H1 (cell line): ENCODE measurements at places on chromosomes 3 and 15.

DNA sequence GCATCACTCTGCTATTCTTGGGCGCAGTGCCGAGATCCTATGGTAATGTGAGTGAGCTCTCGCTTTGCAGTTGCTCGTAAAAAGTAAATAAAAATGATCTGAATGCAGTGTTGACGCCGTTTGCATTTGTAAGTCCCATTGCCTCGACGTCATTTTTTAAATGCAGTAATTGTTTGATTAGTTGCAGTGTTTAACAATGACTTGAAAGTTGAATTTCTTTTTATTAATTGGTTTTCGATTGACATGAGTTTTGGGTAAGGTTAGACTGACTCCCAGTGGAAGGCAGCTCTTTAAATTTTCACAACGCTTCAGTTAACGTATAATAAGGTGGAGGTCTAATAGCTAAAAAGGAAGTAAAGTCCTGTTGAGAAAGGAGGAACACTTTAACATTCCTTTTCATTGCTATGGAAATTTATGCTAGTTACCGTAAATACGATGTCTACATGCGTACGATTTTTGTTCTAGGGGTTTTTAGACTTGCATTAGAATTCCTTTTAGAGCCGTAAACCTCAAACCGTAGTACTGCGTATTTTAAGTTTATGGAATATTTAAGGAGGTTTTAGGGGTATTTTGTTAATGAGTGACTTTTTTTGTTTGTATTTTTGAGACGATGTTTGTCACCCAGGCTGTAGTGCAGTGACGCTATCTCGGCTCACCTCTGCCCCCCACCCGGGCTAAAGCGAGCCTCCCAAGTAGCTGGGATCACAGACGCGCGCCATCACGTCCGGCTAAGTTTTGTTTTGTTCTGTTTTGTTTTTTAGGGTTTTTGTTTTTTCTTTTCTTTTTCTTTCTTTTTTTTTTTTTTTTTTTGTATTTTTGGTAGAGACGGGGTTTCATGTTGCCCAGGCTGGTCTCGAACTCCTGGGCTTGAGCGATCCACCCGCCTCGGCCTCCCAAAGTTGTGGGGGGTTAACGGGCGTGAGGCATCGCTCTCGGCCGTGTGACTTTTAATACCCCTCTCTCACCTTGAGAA is 1.4 kb downstream of the MORF4L1 start:
- no peak for DNase-seq

- DNase-seq, result no peak
Observed at GRCh38 chr3:191848818-191849217, 387.9 kb downstream of the PYDC2 start.

DNA sequence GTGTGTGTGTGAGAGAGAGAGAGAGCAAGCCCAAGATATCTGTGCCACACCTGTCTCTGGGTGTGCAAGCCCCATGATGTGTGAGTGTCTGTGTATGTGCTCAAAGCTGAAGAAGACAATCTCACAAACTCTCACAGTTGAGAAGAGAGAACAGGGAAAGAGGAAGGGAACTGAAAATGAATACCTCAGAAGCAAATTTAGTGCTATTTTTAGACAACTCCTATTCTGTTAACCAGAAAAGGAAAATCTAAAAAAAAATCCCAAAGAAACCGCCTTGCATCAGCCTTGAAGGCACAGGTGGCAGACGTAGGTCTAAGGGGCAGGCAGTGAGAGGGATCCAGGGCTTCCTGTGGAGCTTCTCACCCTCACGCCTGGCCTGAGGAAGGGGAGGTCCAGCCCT is 47.8 kb downstream of the ATP2B2 start:
- no peak for DNase-seq

GRCh38 chr3:9067352-9067975 is 104.2 kb upstream of the RAD18 start:
- peak; percentile 65 for DNase-seq

DNA sequence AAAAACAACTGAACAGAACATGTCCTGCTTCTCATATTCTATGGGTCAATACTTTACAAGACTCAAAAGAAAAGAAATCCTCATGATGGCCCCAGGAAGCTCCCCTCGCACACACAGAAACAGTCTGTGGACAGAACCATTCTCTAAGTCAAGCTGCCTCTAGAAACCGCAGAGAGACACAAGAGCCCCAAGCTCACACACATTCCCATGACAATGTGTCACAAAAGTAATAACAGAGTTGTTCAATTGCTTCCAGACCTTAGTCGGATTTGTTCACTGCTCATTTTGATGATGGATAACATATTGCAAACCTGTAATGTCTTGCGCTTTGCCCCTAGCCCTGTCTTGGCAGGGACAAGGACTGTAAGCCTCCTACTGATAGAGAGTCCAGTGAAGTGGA is 60.9 kb downstream of the UMPS start:
- DNase-seq, result no peak

DNA sequence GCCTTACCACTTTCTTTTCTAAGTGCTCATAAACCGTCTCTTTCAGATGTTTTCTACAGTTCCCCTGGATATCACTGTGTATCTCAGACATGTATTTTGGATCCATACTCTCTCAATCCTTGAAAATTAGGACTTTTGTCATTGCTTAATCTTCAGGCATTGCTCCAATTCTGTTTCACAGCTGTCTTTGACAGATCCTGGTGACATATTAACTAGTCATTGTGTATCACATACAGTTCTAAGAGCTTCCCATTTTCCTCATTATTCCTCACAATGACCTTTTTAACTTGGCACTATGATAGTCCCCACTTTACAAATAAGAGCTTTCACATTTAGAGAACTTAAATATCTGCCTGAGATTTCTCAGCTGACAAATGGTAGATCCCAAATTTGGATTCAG is 151.7 kb downstream of the CLSTN2 start:
- no peak for DNase-seq

- no peak for DNase-seq
Observed at GRCh38 chr3:73143821-73144237, 82.4 kb downstream of the EBLN2 start.

DNA sequence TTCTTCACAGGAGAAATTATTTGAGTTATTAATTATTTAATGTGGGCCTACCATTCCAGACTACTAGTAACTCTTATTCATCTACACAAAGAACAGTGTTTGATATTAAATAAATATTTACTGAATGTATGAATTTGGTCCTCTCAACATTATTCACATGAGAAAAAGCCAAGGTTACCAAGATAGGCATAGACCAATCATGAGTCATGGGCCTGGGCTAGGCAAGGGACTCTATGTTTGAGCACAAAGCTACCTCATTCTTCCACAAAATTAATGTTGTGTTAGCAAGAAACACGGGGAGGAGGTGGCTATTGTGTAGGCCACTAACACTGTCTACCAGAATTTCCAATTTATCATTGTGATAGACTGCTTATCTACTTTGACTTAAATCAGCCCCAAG is 115.7 kb downstream of the SERPINI1 start:
- no peak for DNase-seq

DNA sequence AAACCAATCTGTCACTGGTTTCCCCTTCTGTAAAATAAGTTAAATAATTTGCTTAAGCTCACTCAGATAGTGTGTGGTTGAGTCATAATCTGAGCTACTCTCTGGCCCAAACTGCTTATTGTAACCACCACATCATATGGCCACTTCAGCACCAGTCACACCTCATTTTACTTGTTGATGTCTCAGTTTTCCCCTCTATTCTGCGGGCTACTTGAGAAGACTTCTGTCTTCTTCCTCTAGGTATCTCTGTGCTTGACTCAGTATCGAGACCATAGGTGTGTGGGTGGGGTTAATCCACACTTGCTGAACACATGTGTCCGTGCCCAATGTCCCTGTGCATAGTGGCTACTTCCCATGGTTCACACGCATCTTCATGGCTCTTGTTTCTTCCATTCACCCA is 32.9 kb downstream of the CRYGS start:
- no peak for DNase-seq

- DNase-seq, result no peak
Observed at GRCh38 chr3:86168512-86168911, 822.4 kb downstream of the VGLL3 start.

GRCh38 chr3:189947948-189948723 is 172.6 kb downstream of the P3H2 start:
- no peak for DNase-seq

- DNase-seq, result no peak
Observed at GRCh38 chr15:35616498-35617271, 70.7 kb upstream of the DPH6 start.

- DNase-seq, result no peak
Observed at GRCh38 chr3:139696314-139696604, 18.5 kb upstream of the NMNAT3 start.

DNA sequence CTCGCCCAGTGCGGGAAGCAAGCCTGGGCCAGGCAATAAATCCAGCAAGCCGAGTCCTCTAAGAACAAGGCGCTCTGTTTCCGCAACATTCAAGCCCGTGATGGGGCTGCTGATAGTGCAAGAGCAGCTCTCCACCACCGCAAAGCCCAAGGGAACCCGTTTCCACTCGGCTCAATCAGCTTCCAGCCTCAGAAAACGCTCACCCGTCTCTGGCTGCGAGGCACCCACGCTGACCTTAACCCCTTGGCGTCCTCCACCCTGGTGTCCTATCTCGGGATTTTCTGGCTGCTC is 17.8 kb downstream of the SPATA12 start:
- peak; percentile 64 for DNase-seq

DNA sequence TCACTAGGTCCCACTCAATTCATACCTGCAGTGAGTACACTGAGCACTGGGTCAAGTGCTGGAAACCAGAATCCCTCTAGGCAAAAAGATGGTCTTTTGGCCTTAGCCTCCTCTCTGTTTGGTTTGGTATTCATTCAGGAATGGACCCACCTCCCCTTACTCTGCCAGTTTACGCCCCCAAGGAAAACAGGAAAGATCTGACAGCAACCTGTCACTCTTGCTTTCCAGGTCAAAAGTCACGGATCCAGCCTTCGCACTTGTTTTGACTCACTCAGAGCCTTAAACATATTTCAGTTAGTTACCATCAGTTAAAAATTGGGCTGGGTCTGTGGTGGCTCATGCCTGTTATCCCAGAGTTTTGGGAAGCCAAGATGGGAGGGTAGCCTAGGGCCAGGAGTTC is 68.1 kb downstream of the SYNM start:
- DNase-seq, result no peak

GRCh38 chr3:16390581-16390980 is 122.9 kb downstream of the RFTN1 start:
- DNase-seq, result no peak

- no peak for DNase-seq
Observed at GRCh38 chr3:194561306-194561974, 71.8 kb downstream of the TMEM44 start.

DNA sequence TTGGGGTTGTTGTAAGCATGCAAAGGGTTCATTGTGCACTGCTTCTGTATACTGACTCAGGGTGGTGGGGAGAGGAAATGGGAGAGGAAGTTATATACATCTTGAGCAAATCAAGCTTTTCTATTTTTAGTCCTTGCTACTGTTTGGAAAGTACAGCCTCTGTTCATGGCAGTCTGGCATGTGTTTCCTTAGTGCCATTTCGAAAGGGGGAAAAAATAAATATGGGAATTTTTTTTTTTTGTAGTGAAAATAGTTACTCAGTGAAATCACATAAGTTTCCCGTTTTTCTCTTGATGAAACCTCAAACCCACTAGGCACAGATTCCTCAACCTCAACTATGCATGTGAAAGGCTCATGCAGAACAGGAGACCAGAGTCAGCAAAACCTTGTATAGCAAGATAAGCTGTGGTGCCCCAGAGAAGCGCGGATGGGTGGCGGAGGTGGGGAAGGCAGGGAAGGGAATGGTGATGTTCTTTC is 353.3 kb downstream of the LPP start:
- DNase-seq, result no peak

- DNase-seq, result no peak
Observed at GRCh38 chr15:69539345-69539744, 86.7 kb downstream of the RPLP1 start.

- DNase-seq, result no peak
Observed at GRCh38 chr3:71652781-71653413, 69.4 kb upstream of the FOXP1 start.

- no peak for DNase-seq
Observed at GRCh38 chr15:81851757-81852156, 194.1 kb downstream of the MEX3B start.

- no peak for DNase-seq
Observed at GRCh38 chr3:188205992-188206416, 52.0 kb downstream of the LPP start.

DNA sequence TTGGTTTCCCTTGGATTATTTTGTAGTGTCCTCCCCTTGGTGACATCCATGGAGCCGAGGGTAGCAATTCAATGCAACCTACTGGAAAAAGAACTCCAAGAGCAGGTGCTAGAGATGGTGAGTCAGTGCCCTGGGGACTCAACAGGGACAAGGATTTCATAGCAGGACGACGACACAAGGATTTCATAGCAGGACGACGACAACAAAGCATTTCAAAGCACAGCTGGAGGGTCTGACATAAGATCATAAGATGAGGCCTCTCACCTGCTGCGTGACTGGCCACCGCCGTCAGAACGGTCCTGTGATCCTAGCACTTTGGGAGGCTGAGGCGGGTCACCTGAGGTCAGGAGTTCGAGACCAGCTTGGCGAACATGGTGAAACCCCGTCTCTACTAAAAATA is 22.5 kb downstream of the NRROS start:
- no peak for DNase-seq

DNA sequence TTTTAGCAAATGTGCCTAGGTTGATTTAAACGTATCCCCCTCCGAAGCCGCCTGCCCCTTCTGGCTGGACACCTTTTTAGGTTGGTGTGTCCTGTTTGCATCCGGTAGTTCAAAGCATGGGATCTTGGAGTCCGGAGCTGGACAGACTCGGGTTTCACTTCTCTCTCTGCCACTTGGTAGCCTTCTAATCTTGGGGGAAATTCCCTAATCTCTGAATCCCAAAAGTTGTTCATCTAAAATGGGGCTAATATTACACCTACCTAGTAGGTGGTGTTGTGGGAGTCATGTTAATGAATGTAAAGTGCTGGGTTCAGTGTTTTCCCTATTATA is 760 bp downstream of the FANCI start:
- no peak for DNase-seq

GRCh38 chr3:38421679-38422336 is 31.9 kb upstream of the ACVR2B start:
- no peak for DNase-seq

GRCh38 chr15:38401701-38402100 is 52.2 kb upstream of the FAM98B start:
- DNase-seq, result no peak

DNA sequence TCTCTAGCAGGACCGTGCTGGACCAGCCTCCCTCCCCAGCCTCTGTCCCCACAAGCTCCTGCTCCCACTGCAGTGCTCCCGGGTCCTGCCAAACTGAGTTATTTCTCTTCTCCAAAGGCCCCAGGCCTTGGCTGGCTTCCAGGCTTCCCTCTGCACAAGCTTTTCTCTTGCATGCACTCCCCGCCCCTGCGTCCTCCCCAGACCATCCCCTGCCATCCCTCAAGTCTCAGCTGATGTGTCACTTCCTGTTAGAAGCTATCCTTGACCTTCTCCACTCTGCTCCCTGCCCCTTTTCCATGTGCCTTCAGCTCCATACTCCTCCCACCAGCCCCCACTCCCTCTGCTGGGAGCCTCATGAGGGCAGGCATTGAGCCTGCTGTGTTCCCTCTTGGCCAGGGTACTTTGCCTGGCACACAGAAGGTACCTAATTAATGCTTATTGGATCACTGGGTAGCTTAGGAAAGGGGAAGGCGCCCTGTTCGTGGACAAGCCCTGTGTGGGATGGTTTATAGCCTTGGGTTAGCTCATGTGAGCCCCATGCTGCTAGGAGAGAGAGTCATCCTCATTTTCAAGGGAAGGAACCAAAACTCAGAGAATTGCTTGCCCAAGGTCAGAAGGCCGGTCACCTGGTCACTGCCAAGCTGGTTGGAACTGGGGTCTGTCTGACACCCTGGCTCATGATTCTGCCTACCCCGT is 56.4 kb downstream of the FEM1B start:
- DNase-seq, result no peak

- no peak for DNase-seq
Observed at GRCh38 chr3:77169823-77170222, 129.9 kb downstream of the ROBO2 start.
